ENCODE measurements at places on chromosomes 12 and 14.

DNA sequence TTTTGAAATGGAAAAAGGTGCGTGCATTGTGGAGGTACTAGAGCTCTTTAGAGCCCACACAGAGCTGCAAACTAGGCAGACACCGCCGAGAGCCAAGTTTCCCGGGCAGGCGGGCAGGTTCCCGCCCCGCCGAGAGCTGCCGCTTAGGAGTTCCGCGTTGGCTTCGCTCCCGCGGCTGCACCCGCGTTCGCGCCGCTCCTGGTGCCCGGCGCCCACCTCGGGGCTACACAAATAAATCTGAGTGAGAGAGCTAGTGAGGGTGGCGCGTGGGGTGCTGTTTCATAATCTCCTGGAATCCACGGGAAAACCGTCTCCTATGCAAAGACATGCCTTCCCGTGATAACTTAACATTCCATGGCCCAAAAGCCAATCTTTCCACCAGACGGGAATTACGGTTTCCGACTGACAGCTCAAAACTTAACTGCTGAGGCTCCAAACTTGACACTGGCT lies 645 bp downstream of the KITLG start:
- DNase-seq: peak; percentile 24

- no peak for DNase-seq
Measured at GRCh38 chr14:70905301-70905700, 2.0 kb upstream of the PCNX1 start.

- DNase-seq: no peak
Measured at GRCh38 chr14:47389535-47389934, 285.9 kb downstream of the MDGA2 start.

GRCh38 chr14:20618271-20618749 lies 23.2 kb downstream of the OR6S1 start:
- DNase-seq: no peak

- DNase-seq: no peak
Measured at GRCh38 chr12:27109334-27110028, 27.1 kb upstream of the C12orf71 start.

DNA sequence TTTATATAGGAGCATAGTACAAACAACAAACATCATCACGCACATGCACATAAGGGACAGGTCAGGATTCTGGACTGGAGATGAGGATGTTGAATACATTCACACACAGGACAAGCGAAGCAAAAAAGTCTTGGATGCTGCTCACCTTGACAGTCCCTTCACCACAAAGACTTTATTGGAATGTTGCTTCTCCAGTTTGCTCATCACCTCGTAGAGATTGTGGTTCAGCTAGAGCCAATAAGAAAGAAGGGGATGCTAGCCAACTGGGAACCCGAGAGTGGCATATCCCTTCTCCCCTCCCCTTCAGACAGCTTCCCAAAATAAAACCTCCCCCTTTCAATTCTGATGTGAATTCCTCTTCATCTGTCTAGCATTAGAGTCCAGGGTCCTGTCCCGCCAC lies 25.4 kb upstream of the SMAGP start:
- no peak for DNase-seq

GRCh38 chr14:39006721-39007410 lies 96.2 kb downstream of the SEC23A start:
- peak; percentile 30 for DNase-seq

- DNase-seq: peak; percentile 73
Measured at GRCh38 chr14:69543341-69544115, 31.1 kb downstream of the CCDC177 start.

DNA sequence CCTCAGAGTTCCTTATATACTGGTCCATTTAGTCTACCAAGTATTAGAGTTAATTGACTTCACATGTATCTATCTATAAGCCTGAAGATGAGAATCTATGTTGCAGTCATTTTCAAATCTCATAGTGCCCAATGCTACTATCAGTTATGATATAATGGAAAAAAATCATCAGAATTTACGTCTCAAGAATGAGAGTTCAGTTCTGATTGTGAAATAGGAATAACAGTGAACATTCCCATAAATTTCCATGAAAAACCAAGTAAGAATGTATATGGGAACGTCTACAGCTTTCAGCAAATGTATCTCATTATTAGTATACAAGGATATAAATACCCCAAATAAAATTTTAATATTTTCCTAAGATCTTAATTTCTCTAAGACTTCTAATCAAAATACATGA lies 77.2 kb downstream of the PPP1R12A start:
- peak; percentile 40 for DNase-seq

GRCh38 chr12:92719674-92720073 lies 16.9 kb downstream of the PLEKHG7 start:
- DNase-seq: peak; percentile 31

GRCh38 chr12:47939009-47939601 lies 24.3 kb upstream of the TMEM106C start:
- no peak for DNase-seq

GRCh38 chr12:63353559-63353958 lies 202.6 kb upstream of the AVPR1A start:
- peak; percentile 47 for DNase-seq

DNA sequence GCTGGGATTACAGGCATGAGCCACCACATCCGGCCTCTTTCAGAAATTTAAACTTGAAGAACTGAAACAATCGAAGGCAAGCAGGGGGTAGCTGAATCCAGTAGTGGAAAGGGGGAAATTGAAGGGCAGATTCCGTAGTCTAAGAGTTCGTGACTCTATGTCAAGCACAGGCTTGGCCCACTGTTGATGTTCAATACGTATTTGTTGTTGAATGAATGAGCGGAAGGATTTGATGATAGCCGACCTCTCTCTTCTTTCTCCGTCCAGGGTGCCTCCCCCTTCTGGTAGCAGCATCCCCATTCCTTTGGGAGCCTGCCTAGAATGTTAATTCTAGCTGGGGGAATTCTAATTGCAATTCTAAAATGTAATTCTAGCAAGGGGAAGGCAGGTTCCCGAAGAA lies 59.8 kb upstream of the MED13L start:
- no peak for DNase-seq

- DNase-seq: no peak
Measured at GRCh38 chr14:34450542-34450915, 11.5 kb downstream of the SPTSSA start.
